Esophagus squamous epithelium (tissue), 5 donors: ENCODE measurements at places on chromosomes 1 and 21.

- no peak for DNase-seq
Observed at GRCh38 chr1:185816460-185816859, 82.3 kb downstream of the HMCN1 start.

DNA sequence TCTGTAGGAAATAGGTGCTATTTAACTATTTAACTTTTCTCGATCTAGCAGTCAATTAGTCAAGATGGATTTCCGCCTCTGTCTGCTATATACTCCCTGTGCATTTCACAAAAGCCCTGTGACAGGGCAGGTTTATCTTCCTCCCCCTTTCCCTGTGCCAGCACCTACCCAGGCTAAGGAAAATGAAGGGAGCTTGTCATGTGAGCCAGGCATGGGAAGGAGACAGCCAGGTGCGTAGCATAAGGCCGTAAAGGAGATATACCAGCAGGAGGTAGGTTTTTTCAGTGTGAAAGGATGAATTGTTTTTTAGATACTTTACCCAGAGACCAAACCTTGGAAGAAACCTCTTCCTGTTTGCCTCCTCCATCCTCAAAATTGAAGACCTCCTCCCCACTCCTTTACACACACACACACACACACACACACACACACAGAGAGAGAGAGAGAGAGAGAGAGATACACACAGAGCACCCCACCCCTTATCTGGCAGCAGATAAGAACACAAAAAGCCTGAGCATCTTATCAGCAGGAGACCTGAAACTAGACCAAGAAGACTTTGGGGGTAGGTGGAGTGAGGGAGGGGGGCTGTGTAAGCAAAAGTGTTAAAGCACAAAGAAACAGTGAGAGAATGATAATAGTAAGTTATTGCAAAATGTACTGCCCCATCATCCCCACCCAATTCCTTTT, 12.0 kb upstream of the TARBP1 start:
- no peak for DNase-seq

DNA sequence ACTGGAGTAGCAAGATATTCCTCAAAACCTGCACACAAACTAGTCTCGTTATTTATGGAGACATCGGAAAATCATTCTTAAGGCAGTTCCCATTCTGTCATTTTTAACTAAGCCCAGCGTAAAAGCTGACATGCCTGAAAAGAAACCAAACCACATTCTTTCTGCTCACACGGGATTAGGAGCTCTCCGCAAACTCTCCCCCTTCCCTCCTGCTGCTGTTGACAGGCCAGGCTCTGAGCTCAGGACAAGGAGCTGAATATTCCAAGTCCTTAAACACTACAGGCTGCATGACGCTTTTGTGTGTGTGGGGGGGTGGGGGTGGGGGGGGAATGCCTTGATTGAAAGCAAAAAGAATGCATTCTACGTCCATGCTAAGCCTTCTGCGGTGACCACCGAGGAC, 5.2 kb downstream of the OLIG1 start:
- DNase-seq = no peak

DNA sequence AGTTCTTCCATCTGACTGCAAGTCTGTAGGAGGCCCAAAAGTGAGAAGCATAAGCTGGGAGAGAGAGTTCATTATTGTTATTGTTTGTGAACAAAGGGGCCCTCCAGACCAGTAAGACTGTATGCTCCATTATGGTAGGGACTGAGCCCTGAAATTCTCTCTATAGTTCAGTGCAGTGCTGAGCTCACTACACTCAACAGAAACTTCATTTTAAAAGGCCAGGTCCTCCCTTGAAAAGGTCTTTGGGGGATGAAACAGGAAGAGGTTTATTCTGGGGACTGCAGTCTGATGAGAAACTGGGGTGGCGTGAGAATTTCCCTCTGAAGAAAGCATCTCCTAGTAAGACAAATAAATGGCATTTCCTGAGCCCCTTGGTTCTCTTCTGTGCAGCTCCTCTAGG, 5.5 kb upstream of the GATAD2B start:
- DNase-seq = no peak

DNA sequence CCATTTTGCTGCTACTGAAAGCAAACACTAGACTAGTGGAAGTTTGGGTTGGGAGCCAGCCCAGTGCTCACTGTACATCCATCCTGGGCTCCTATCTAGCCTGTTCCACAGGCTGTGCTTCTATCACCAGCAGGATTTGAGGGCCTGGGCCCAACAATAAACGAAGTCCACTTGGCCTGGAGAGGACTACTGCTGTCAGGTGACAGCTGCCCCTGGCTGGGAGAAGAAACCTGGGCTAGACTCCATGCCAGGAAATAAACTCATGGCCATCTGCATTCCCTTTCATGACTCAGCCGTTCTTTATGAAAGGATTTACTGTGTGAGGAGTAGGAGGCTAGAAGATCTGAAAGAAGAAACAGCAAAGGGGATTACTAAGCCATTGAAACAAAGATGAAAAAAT, 35.5 kb downstream of the COLGALT2 start:
- DNase-seq = no peak

DNA sequence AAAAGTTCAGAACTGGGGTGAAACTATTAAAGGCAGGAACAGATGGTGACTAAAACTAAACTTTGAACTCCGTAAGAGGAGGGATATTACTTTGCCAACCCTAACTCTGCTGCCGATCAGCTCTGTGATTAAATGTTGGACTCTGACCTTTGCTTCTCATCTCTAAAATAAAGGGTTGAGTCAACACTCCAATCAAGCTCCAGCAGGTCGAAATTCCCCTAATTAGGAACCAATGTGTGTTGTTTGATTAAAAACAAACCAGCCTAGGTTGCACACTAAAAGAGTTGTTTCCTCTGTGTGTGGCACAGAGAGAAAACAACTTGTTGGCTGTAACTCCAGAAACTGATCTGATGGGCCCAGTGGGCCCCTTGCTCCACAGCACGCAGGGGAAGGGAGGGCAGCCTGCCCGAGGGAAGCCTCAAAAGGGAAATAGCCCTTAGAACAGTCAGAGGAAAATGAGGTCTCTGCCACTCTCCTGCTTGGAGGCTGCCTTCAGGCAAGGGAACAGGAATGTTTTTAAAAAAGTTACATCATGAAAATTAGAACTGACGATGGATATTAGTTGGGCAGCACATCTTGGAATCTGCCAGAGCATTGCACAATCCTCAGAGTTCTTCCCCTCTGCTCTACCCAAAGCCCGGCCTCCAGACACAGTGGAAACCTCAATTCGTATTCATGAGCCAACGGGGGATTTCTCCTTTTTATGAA, 69.3 kb downstream of the KCTD3 start:
- no peak for DNase-seq

- no peak for DNase-seq
Observed at GRCh38 chr1:19010503-19010902, 54.0 kb upstream of the IFFO2 start.

GRCh38 chr1:172764378-172764777, 105.5 kb downstream of the FASLG start:
- no peak for DNase-seq

DNA sequence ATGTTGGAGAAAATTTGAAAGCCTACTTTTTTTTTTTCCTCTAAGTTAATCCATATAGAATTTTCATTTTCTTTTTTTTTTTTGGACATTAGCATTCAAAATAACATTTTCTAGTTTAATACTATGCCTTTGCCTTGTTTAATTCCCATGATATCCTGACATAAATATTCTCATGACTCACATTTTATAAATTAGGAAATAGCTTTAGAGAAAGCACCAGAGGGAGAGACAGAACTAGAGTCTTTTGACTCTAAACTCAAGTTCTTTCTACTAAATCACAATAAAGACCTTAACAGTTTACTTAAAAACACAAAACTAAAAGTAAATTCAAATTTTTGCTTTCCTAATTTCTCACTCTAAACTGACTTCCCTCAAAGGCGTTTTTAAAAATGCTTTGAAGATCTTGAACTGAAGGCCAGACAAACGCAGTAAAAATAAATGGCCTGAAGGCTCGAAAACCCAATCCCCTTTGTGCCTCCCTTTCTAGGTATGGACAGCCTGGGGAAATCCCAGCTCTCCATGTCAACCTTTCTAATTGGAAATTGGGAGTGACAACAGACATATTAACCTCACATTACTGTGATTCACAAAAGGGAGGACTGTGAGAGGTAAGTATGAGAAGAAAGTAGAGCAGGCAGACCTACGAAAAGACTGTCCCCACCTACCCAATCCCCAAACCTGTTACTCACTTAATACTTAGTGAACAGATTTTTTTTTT, 104.6 kb downstream of the ENAH start:
- DNase-seq = no peak

GRCh38 chr1:33361532-33362235, 40.8 kb upstream of the A3GALT2 start:
- no peak for DNase-seq

GRCh38 chr21:41611966-41612606, 104.1 kb upstream of the TMPRSS2 start:
- no peak for DNase-seq

DNA sequence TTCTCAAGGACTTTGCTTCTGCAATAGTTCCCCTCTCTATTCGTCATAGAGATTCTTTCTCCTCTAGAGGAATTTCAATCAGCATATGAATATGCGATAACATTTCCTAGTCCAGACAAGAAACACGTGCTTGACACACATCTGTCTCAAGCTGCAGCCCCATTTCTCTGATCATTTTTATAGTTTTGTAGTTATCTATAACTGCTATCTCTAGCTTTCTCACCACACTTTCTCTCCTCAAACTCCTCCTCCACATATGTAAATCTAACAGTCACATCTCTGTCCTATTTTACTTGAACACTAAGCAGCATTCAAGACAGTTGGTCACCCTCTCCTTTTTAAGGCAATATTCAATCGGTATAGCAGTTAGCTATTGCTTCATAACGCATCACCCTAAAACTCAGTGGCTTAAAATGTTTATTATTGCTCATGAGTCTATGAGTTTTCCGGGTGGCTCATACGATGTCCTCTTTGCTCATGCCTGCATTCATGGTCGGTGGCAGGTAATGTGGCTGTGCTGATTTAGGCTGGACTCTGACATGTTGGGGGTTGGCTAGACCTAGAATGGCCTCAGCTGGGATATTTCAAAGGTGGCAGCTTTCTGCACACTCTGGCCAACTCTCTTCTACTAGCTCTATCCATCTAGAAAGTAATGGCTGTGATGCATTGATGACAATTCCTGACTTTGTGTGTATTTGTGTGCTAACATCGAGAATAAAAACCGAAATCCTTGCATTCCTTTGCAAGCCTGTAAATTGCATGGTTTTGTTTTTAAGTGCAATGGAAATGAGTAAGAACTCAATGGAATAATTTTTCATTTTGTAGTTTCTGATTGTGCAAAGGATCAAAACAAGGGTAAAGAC, 20.6 kb downstream of the ATP6V1G3 start:
- DNase-seq = no peak

- DNase-seq = no peak
Observed at GRCh38 chr1:209703834-209704504, 677 bp upstream of the HSD11B1 start.

DNA sequence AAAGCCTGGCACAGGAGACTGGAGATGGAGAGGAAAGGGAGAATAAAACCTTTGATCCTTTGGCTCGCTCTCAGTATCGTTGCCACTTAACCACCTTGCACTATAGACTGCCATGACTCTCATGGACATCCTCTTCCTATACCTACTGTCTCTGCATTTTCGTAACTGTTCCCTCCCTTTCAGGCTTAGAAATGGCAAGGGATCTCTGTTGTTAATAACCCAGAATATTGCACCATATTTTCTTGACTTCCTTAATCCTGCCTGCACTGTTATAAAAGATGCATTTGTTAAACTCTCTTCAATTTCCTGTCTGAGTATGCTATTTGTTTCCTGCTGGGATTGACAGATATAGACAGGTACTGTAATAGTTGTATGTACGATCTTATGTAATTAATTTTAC, 38.6 kb downstream of the CYYR1 start:
- DNase-seq = no peak

DNA sequence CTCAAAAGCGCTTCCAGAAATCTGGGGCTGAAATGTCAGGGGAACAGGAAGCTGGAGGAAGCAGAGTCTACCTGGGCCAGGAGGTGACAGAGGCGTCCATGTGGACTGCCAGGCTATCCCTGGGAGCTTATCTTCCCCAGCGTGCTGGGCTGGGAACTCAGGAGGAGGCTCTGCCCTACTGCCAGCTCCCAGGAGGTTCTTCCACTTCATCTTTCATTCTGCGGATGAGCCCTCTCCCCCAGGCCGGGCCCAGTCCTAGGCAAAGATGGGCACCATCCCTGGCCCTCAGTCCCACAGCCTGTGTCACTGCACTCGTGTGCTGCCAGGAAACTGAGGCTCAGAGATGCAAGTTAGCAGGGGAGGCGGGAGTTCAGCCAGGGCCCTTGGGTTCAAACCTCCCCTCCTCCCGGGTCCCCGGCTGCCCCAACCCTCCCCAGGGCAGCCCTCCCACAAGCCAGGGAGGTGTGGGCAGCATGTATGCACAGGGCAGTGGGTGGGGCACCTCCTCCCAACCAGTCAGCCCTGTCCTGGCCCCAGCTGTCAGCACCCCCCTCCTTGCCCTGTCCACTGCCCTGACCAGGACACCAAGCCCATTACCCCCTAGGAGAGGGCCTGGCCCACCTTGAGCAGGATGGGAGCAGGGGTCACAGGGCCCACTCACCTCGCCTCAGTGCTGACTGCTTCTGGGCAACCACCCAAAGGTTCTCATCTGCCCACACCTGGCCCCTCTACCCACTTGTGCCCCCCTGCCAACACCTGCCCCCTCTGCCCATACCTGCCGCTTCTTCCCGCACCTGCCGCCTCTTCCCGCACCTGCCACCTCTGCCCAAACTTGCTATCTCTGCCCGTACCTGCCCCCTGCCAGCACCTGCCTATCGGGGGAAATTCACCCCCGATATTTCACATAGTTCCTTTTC, 226.0 kb downstream of the NPHP4 start:
- DNase-seq = no peak

DNA sequence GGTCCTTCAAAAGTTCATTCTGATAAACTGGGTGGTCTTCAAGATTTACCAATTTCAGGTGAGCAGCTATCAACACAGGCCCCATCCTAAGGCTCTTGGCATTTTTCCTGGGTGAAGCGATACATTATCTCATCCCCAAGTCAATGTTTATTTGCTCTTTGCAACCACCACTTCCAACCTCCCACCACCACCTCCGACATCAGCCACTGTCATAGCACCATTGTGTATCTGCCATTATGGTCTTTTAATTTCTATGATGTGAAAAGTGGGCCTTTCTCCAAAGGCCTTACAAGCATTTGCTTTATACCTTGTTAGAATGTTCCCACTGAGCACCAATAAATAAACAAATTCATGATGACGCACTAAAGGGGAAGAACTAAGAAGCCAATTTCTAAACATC, 47.2 kb downstream of the TBX15 start:
- no peak for DNase-seq
